ENCODE measurements at places on chromosomes 6 and 20.

GRCh38 chr6:21732731-21733130 lies 139.2 kb downstream of the SOX4 start:
- no peak for DNase-seq

DNA sequence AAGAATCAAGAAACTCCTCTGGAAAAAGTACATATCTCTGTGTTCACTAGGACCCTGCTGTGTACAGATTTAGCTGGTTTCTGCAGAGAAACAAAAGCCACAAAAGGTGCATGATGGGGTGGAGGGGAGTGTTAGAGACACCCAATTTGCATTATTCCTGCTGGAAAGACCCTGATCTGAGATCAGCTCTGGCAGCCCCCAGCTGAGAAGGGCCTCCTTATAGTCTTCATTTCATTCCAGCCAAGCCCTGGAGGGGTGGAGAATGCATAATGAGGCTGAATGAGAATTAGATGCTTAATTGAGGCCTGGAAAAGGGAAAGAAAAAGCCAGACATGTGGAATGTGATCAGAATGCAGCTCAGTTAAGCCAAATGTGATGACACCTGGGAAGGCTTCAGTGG lies 545.6 kb downstream of the KIF16B start:
- DNase-seq = no peak

GRCh38 chr20:10705801-10706459 lies 32.1 kb upstream of the JAG1 start:
- no peak for DNase-seq

DNA sequence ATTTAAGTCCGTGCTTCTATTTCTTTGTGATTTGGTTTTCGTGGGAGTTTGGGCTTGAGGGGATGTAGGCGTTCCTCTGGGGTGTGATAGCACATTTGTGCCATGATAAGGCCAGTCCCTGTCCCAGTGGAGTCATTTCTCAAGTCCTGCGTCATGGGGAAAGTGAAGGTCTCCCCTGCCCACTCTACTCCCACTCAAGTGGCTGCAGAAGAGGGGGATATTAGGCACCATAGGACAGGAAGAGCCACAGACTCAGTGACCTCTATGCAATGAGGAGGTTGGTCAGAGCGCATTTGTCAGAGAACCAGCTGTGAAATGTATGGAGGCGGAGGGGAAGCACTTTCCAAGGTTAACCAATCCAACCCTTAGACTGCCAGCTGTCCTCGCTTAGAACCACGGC lies 51.9 kb upstream of the EDN1 start:
- DNase-seq = no peak

GRCh38 chr6:47478233-47479139 lies 897 bp downstream of the CD2AP start:
- no peak for DNase-seq
